ENCODE measurements at places on chromosomes 1 and 21.

DNA sequence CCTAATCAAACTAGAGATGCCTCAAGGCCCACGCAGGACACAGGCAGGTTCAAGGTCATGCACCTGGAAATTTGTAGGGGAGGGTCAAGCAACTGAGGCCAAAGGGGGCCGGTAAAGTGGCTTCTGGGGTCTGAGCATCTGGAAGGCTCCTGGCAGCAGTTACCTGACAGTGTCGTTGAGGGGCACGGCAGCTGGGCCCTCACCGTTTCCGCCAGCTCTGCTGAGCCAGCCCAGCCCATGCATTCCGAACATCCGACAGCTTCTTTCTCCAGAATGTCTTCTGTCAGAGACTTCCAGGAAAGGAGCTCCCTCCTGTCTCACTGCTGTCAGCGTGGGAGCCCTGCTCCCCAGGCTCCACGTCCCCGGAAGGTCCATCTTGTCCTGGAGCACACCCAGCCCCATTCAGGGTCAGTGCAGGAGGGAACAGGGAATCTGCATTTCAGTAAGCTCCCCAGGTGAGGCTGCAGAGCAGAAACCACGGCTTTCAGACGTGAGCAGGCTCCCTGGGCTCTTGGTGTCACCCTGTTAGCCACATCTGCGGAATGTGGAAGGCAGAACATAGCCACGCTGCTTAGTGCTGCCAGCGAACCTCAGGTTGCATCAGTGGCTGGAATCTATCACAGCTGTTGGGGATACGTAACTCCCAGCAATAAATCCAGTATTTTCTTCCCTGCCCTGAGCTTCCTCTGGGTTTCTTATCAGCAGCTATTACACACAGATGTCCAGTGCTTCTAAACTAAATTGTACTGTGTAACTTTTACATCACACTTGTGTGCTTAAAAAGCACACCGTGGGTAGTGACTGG is 36.3 kb upstream of the FAM3B start:
- DNase-seq, result no peak

GRCh38 chr1:230316864-230317745 is 109.0 kb downstream of the PGBD5 start:
- no peak for DNase-seq

DNA sequence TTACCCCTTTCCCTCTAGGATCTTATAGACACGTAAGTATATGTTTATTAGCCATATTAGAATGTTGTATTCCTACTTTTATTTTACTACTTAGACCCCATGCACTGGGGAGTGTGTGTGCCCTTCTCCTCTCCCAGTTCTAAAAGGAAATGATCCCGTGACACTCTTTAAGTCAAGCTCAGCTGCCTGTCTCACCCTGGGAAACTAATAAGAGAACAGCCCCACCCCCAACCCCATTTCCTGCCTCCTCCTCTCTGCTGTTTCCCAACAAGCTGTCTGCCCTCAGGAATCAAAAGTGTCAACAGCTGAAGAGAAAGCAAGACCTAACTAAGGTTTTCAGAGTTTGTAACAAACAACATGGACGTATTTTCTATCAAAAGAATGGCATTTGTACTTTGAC is 92.6 kb upstream of the VAV3 start:
- DNase-seq, result no peak

GRCh38 chr1:189654906-189655305 is 822.8 kb downstream of the BRINP3 start:
- DNase-seq, result no peak

DNA sequence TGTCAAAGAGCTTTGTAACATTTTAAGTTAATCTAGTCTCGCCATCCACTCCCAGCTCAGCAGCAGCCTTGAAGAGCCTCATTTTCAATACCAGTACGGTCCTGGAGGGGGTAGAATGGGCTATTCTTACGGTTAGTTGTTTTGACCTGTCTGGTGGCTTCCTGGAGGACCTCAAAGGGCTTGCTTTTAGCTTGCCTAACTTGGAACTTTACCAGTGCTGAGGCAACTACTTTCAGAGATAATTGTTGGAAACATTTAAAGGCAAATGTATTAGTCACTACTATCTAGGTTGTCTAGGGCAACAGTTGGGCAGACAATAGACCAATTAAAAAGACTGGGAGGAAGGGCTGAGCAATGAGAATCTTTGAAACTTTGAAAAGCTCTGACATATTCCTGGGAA is 56.0 kb downstream of the TTLL7 start:
- DNase-seq, result no peak

DNA sequence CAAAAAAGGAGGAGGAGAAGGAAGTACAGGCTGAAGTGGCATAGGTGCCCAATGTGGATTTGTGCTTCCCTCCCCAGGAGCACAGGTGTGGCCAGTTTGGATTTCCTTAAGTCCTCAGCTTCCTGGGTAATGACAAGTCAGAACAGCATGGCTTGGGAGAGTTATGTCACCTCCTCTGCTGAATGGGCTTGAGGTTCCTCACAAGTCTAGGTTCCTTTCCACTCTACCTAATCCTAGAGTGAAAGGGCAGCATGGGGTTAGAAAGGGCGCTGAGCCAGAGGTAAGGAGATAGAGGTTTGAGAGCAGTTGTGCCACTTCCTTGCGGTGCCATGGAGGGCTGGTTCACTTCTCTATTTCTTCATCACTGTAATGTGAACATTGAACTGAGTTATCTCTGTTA is 35.5 kb upstream of the IL20 start:
- no peak for DNase-seq

DNA sequence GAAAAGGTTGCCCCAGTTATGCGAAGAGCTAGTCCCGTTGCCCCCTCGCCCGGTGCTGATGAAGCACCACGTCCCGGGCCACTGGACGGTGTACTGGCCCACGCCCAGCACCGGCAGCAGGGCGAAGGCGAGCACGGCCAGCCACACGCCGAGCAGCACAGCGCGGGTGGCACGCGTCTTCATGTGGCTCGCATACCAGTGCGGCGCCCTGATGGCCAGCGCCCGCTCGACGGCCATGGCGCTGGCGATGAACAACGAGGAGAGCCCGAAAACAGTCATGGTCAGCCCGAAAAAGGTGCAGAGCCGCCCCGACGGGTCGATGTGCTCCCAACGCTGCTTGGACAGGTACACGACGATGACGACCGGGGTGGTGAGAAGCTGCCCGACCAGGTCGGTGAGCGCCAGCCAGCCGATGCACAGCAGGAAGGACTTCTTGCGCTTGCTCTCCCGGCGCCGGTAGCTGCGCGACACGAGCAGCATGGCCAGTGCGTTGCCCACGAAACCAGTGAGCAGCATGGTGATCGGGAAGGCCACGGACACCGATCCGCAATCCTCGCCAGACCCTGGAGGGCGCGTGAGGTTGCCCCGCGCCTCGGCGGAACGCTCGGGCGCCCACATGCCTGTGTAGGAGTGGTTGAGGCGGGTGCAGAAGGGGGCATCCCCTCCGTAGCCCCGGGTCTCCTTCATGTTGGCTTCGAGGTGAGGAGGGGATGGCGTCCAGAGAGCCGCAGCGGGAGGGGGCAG is 553 bp downstream of the PTGER3 start:
- DNase-seq, result no peak

GRCh38 chr1:183544598-183545297 is 45.5 kb downstream of the NCF2 start:
- no peak for DNase-seq

- DNase-seq, result no peak
These were observed 75.5 kb downstream of the SERINC2 start for GRCh38 chr1:31488528-31488927.

GRCh38 chr21:37829447-37829846 is 86.8 kb downstream of the KCNJ6 start:
- no peak for DNase-seq

DNA sequence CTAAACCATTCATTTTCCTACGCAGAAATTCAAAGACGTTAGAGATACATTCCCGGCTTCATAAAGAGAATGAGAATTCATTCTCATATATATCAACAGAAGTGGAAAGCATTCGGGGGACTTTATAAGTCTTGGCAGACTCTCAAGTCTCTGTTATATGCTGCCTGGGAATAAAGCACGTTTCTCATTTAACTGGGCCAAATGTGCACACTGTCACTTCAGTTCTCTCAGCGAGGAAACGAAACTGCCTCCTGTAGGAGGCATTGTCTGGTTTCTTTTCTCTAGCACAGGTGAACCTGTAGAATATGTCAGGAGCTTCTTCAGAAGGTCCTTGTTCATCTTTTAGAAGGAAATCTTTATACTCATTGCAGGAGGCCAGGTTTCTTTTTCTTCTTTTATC is 367.6 kb downstream of the PTBP2 start:
- DNase-seq, result no peak

DNA sequence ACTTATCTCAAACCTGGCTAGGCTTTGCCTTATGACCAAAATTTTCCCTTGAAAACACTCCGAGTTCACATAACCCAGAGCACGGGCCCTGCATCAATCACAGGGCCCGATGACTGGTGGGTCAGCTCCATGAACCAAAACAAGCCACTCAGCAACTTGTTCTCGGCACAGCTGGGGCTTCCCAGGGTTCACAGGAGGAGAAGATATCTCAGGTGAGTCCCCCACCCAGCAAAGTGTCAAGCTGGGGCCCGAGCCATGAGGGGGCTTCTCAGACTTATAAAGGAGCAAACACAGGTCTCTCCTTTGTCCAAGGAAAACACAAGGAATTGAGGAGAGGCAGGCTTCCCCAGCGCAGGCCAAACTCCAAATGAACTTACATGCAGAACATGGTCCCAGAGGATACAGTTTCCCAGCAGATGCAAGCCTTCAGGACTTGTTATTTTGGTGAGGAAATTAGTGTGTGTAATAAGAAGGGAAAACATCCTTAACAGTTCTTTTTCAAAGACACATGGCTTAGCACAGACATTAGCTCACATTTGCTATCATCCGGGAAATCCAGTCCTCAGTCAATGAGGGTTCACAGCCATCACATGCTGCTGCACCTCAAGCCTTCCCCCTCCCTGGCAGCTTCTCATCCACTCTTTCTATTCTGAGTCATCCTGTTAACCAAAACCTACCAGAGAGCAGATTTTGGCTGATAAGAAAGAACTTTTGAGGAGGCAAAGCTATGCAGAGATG is 98.1 kb upstream of the NFIA start:
- DNase-seq, result no peak

DNA sequence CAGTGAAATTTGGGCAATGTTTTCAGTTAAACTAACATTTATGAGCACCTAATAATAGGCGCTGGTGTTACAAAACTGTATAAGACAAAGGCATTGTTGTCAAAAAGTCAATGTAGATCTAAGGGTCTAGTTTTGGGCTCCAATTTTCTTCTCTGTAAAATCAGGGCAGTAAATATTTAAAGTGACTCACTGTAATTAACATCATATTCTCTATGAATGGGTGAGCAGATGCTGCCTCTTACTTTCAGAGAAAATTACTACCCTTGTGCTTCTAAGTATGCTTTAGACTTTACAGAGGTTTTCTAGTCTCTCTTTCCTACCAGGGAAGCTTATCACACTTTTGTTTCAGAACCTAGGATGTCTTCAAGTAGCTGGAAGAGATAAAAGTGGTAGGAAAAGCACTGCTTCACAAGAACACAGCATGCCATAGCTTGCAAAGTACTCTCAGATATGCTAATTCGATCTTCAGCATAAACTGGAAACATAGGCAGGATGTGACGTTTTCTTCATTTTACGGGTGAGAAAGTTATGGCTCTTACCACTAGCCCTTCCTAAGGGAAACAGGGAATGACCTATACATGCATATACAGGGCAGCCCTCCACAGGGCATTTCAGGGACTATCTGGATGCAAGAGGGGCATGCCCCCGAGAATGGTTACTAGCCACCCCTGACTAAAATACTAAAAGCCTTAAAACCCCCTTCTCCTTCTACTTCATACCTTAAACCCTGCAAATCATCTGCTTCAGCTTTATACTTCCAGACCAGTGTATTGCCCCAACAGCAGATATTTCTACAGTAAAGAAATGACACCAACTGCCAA is 2.6 kb downstream of the C1orf116 start:
- no peak for DNase-seq

DNA sequence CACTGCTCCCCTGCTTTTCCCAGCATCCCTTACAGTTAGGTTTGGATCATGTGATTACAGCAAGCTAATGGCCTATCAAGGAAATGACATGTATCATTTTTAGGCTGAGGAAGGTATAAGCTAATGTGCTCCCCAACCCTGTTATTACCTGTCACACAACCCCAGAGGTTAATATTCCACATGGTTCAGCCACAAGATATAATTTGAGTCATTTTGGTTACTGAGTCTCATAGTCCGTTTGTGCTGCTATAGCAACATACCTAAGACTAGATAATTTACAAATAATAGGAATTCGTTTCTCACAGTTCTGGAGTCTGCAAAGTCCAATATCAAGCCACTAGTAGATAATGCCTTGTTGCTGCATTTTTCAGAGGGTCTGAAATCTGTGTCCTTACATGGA is 29.1 kb upstream of the SLC16A1 start:
- DNase-seq, result no peak

DNA sequence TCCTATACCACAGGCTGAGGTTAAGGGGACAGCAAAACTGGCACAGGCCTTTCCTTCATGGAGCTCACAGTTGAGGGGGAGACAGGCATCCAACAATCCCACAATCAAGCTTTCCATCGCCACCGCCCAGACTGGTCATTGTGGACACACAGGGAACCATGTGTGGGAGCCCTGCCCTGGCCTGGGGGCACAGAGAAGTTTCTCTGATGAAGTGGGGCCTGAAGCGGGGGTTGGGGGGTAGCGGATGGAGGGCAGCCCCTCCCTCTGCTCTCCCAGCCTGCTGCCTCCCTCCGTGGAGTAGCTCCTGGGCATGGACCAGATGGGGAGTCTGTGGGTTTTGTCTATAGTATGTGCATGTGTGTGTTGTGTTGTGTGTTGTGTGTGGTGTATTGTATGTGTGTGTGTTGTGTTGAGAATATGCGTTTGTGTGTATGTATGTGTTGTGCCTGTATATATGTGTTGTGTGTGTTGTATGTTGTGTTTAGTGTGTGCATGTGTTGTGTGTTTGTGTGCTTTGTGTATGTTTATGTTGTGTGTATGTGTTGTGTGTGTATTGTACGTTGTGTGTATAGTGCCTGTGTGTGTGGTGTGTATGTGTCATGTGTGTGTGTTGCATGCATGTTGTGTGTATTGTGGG is 14.4 kb upstream of the LDLRAP1 start:
- no peak for DNase-seq

DNA sequence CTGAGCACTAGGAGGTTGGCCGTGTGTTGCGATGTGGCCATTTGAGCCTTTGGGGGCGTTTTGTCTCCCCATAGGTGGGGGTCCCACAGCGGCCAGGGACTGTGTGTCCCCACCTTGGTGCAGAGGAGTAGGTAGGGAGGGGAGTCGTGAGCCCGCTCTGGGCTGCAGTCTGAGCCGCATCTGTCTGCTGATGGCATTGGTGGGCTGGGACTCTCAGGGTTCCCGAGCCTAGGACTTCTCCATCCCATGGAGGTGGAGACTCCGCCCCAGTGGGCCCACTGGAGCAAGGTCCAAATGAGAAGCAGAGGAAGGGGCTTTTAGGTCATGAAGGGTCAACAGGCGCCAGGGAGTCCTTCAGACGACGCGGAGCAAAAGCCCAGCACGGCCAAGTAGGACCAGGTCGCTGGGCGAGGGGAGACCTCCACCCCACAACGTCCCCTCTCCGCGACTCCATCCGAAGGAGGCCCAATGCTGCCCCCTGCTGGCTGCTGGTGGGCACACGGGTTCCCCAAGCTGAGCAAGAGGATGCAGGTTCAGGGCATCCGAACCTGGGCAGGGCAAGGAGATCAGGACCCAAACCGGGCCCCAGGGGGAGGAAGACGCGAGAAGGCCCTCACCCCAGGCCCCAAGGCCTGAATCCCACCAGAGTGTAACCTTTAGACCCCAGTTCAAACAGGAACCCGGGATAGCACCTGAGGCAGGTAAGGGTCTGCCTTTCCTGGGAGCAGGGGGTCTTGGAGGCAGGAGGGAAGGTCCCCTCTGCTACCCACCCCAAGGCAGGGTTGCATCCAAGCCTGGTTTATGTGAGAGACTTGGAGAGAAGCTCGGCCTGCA is 14.9 kb downstream of the TTC34 start:
- DNase-seq, result no peak

Measured in astrocyte of the cerebellum (primary cell).